EH (cell line): ENCODE measurements at places on chromosomes 3 and 15.

DNA sequence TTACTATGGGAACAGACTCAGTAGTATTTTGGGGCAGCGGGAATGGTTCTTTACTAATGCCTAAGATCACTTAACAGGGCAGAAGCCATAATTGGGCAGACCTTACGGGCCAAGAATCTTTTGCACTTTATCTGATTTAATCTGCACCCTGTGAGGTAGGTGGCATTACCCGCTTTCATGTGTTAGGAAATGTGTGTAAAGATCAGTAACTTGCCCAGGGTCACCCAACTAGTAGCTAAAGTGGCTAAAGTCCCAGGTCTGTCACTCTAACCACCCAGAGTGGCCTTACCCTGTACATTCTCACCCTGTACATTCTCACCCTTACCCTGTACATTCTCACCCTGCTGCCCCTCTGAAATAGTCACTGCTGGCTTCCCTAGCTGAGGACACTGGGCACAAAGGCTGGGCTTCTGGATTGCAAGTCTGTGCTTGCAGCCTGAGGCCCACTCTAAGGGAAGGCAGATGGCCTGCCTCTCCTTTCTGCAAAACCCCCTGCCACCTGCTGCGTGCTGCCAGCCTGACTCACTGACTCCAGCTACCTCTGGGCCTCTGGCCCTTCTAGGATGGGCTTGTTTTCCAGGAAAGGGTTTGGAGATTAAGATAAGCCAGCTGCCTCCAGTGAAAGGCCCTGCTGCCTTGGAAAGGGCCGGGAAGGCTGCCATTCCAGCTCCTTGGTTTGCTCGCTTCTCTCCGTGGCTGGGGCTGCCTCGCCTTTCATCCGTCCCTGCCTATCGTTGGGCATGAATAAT is 37.5 kb upstream of the MYZAP start:
- no peak for DNase-seq

- peak; percentile 45 for DNase-seq
Measured at GRCh38 chr3:107285197-107285596, 92.0 kb upstream of the CCDC54 start.

- DNase-seq = peak; percentile 66
Measured at GRCh38 chr3:56323986-56324420, 144.3 kb downstream of the ERC2 start.

DNA sequence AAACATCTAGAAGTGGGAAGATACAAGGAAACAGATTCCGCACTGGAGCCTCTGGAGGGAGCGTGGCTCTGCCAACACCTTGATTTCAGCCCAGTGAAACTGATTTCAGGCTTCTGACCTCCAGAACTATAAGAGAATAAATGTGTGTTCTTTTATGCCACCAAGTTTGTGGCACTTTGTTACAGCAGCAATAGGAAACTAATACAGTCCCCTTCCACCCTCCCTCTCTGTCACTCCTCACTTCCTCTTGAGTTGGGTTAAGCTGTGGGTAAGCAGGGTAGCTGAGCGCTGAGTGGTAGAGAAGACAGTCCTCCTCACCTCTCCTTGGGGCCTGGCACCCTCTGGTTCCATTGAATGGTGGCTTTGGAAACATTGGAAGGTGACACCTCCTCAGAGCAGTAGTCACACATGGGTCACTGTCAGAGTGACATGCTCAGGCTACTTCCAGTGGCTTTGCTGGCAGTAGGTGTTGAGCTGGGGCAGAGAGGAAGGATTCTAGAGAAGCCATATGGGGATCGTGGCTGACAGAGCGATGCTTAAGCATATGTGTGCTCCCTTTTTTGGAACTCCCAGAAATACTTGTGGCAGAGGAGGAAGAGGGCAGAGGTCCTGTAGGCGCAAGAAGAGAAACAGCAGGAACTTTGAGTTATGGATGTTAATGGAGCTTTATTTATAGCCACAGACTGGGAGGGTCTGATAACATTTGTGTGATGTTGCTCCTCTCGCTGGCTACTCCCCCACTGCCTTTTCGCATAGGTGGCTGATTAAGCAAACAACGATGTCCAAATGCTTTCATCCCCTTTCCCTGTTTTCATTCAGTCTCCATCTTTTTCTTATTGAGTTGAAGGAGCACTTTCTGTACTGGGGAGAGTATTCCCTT is 14.8 kb upstream of the HCN4 start:
- no peak for DNase-seq

DNA sequence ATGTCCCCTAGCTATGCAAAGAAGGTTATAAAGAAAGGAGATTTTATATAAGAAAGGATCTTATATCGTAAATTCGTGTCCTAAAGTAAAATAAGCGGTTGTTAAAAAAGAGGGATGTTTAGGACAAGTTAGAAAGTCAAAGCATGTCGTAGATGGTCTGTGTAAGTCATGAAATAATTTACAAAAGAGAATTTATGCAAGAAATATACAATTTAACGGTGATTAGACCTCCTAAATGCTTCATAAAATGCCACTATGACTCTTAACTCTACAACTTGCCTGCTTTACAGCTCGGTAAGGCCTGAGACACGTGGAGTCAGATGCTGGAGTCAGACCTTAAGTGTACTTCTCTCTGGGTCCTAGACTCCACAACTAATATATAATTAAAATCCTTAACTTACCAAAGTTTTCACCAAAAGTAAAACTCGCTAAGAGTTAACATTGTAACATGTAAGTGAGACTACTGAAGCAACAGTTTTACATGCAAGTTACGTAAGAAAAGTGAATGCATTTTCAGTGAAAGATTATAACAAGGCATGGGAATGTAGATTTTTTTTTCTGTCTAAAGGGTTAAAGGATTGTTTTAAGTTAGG is 13.3 kb upstream of the SRPRB start:
- peak; percentile 3 for DNase-seq

DNA sequence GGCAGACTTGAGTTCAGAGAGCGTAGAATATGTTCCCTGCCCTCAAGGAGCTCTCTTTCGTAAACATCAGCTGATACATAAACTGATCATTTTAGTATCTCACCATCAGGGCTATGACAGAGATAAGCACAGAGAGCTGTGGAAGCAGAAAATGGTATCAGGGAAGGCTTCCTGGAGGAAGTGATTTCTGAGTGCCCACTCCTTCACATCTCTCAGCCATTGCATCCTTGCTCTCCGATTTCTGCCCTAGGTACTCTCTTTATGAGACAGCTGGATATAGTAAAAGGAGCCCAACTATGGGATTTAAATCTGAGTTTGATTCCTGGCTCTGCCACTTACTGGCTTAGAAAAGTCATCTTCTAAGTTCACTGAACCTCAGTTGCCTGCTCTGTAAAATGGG is 9.1 kb upstream of the AP2M1 start:
- DNase-seq = no peak

DNA sequence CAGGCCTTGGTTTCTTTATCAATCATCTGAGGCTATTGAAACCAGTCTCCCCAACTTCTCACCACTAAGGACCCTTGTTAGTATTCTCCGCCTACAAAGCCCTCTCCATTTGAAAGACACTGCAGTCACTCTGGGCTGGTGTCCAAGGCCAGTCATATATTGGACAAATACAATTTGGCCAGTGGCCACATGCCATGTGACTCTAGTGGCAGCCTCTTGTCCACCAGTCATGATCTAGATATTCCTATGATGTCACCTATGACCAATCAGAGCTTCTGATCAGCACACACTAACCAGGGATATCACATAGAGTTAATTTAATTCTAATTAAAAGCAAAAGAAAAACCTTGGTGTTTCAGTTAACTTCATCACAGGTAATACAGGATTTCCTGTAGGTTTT is 68.2 kb downstream of the RAB11A start:
- DNase-seq = peak; percentile 41

DNA sequence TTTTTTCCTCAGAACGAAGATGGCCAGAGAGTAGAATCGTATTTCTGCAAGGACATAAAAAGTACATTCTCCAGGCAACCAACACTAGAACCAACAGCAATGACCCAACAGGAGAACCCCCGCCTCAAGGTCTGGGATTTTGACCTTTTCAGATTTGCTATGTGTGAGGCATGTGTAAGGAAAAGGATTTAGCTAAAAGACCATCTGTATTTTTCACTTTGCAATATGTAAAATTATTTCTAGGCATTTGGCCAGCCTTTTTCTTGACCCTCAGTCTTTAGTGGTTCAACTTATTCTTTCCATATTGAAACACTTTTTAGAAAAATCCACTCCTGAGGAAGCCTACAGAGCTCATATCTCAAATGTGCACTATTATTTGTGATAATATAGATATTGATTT is 219.2 kb upstream of the GOLGA6L4 start:
- no peak for DNase-seq

GRCh38 chr3:24678421-24678865 is 183.8 kb upstream of the THRB start:
- peak; percentile 43 for DNase-seq

GRCh38 chr3:77449459-77450350 is 409.8 kb downstream of the ROBO2 start:
- DNase-seq = no peak

GRCh38 chr3:15804553-15805095 is 6.8 kb upstream of the ANKRD28 start:
- DNase-seq = no peak

DNA sequence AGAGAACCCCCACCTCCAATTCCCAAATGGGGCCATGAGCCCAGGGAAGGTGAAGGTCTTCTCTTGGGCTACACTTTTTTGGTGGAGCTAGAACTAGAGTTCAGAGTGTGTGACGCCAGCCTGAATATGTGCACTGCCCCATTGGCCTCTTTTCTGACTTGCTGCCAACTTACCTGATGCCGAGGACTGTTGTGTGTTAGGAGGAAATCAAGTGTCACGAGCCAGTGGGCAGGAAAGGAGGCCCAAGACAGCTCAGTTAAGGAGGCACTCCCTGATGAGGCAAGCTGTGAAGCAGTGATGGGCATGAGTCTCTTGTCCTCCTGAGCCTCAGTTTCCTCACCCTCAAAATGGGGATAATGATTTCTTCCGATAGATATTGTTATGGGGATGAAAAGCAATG is 107.8 kb downstream of the ANP32A start:
- DNase-seq = no peak

GRCh38 chr3:64049136-64049535 is 25.8 kb upstream of the PSMD6 start:
- DNase-seq = peak; percentile 60

GRCh38 chr15:45180201-45180600 is 7.6 kb downstream of the SHF start:
- no peak for DNase-seq
